ENCODE measurements at places on chromosomes 3 and 15.

DNA sequence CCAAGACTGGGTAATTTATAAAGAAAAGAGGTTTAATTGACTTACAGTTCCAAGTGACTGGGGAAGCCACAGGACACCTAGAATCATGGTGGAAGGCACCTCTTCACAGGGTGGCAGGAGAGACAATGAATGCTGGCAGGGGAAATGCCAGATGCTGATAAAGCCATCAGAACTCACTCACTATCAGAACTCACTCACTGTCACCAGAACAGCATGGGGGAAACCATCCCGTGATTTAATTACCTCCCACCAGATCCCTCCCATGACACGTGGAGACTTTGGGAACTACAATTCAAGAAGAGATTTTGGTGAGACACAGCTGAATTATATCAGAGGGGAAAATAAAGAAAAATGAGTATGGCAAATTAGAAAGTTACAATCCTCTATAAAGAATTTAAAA is 310.9 kb downstream of the BCHE start:
- no peaks in the 10 kb centered on the region for H3K27me3 ChIP-seq
- H3K4me1 ChIP-seq, result no peaks in the 10 kb centered on the region
- no peaks in the 10 kb centered on the region for H3K36me3 ChIP-seq
- no peak overlapping the region for H3K4me3 ChIP-seq
- no peak for DNase-seq

GRCh38 chr3:29643034-29643425 is 362.2 kb downstream of the RBMS3 start:
- no peaks in the 10 kb centered on the region for H3K36me3 ChIP-seq
- H3K4me3 ChIP-seq, result no peak overlapping the region
- no peak overlapping the region for H3K27ac ChIP-seq
- H3K27me3 ChIP-seq, result no peaks in the 10 kb centered on the region

- H3K4me1 ChIP-seq, result peaks cover 15% of the 10 kb centered on the region
- H3K4me3 ChIP-seq, result no peak overlapping the region
- DNase-seq, result peak; percentile 70
- no peak overlapping the region for H3K27ac ChIP-seq
- H3K36me3 ChIP-seq, result no peaks in the 10 kb centered on the region
Measured at GRCh38 chr3:107064405-107065060, 312.7 kb upstream of the CCDC54 start.

DNA sequence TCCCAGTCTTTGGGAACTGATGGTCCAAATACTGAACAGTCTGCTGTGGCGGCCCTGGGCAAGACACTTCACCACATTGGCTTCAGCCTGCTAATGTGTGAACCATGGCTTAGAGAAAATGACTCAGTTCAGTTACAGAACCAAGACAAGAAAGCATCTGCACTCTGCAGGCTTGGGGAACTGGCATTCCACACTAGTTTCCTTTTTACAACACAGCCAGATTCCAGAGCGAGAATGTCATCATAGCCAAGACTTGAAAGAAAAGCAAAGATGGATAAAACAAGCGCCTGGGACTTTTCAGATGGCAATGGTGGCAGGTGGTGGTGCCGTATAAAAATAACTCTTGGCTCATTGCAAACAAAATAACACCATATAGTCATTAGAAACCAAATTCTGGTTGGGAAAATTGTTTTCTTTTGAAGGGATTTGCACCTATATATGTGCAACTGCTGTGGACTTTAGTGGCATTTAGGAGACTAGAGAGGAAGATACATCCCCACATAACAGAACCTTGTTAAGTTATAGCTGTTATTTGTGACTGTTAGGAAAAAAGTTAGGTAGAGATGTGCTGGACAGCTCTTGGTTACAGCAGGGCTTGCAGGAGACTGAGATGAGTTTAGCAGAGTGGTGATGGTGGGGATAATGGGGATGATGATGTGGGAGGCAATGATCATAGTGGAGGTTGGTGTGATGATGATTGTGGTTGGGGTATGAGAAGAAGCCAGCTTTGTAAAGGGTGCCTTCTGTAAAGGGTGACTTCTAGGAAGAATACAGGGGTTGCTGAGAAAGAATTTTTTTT is 273.6 kb downstream of the THRB start:
- peaks cover 2% of the 10 kb centered on the region for H3K4me1 ChIP-seq
- H3K4me3 ChIP-seq, result no peak overlapping the region
- DNase-seq, result no peak
- no peak overlapping the region for H3K27ac ChIP-seq
- peaks cover 4% of the 10 kb centered on the region for H3K27me3 ChIP-seq

GRCh38 chr15:98684436-98684835 is 36.1 kb downstream of the IGF1R start:
- H3K4me1 ChIP-seq, result peaks cover 39% of the 10 kb centered on the region
- H3K4me3 ChIP-seq, result no peak overlapping the region
- no peaks in the 10 kb centered on the region for H3K36me3 ChIP-seq
- DNase-seq, result no peak

DNA sequence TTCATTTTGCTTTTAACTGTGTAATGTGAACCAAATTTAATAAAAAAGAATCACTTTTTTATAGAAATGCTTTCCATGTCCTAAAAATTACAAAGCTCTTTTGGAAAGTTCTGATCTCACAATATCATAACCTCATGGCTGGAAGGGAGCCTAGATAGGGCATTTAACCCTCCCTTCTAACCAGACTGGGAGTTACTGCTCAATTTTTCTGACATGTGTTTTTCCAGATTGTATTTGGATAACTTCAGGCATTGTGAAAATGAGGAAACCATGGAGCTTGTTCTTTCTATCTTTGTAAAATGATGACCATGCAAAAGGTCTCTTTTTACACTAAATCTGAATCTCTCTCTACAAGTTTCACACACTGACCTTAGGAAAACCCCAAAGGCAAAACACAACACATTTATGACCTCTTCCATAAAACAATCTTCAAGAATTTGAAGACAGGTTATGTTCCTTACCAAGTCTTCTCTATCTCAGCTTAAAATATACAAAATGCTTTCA is 508.8 kb downstream of the DIPK2A start:
- no peaks in the 10 kb centered on the region for H3K4me1 ChIP-seq
- H3K4me3 ChIP-seq, result no peak overlapping the region
- no peak overlapping the region for H3K27ac ChIP-seq
- DNase-seq, result no peak
- no peaks in the 10 kb centered on the region for H3K27me3 ChIP-seq

GRCh38 chr15:62834686-62835329 is 207.7 kb upstream of the TPM1 start:
- H3K27me3 ChIP-seq, result peaks cover 1% of the 10 kb centered on the region
- H3K4me1 ChIP-seq, result no peaks in the 10 kb centered on the region
- H3K36me3 ChIP-seq, result no peaks in the 10 kb centered on the region
- no peak overlapping the region for H3K4me3 ChIP-seq
- no peak for DNase-seq

- H3K4me1 ChIP-seq, result peaks cover 37% of the 10 kb centered on the region
- H3K4me3 ChIP-seq, result no peak overlapping the region
- no peaks in the 10 kb centered on the region for H3K36me3 ChIP-seq
- no peak overlapping the region for H3K27ac ChIP-seq
- no peak for DNase-seq
- H3K27me3 ChIP-seq, result no peaks in the 10 kb centered on the region
Measured at GRCh38 chr3:179186426-179186825, 38.3 kb downstream of the PIK3CA start.

DNA sequence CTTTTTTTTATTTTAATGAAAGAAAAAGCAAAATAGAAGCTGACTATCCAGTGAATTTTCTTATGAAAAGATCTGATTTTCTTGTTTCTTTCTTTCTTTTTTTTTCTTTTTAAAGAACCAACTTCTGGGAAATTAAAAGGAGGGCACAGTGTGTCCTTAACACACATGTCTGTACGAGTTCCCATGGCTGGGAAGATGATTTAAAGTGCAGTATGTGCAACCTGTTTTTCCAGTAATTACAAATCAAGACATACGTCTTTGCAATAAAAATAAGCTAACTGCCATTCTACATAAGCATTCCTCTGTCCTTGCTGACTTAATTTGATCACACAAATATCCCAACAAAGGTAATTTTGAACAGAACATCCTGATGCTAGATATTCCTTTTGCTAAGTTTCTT is 416.1 kb downstream of the ROBO1 start:
- H3K4me1 ChIP-seq, result no peaks in the 10 kb centered on the region
- no peak overlapping the region for H3K4me3 ChIP-seq
- no peak overlapping the region for H3K27ac ChIP-seq

DNA sequence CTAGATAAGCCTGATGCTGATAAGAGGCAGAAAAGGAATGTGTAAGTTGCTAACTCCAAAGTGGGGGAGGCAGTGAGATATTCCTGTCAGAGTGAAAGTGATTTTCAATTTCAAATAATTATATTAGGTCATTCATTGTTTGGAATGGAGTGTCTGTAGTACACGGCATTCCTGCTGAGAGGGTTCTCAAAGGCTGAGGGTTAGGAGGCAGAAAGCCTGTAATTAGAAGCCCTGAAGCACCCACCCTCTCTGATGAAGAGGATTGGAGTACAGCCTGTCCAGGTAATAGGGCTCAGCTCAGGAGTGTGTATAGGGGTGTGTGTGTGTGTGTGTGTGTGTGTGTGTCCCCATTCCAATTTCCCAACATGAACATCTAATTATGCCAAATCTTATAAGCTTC is 486.8 kb downstream of the MAGI1 start:
- H3K4me3 ChIP-seq, result no peak overlapping the region
- DNase-seq, result no peak
- peaks cover 18% of the 10 kb centered on the region for H3K27me3 ChIP-seq

- no peaks in the 10 kb centered on the region for H3K36me3 ChIP-seq
- H3K4me1 ChIP-seq, result no peaks in the 10 kb centered on the region
- DNase-seq, result no peak
- no peak overlapping the region for H3K27ac ChIP-seq
- peaks cover 2% of the 10 kb centered on the region for H3K27me3 ChIP-seq
Measured at GRCh38 chr3:46865546-46865945, 2.3 kb upstream of the MYL3 start.

All from activated naive CD8-positive, alpha-beta T cell treated with anti-CD3 and anti-CD28 coated beads, Interleukin-2, amount 50 U/mL, for 24 hours (primary cell).